GF-D8 (cell line): ENCODE measurements at places on chromosomes 5 and 9.

DNA sequence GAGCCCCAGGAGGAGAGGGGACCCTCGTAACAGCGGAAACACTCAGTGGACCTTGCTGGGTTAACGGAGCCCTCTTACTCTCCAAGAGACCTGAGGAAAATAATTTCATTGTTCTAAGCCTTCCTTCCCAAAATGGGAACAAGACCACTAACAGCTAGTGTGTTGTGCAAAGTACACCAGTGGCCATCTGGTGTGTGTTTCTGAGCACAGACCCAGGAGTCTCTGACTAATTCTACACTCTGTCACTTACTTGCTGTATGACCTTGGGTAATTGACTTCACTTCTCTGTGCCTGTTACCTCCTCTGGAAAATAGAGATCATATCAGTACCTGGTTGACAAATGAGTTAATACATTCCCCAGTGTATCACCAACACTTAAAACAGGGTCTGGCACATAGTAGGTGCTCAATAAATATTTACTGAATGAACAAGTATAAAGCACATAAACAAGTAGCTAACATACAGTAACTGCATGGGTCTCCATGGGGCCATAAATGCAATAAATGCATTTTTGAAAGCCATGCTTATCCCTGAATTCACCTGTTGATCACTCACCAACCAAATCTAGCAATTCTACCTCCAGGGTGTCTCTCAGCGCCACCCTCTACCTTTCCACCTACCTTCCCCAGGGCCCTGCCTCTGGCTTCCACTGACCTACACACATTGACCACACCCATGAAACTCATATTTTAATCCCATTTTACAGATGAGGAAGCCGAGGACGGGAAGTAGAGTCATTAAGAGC, 44.7 kb upstream of the AKNA start:
- DNase-seq: no peak

DNA sequence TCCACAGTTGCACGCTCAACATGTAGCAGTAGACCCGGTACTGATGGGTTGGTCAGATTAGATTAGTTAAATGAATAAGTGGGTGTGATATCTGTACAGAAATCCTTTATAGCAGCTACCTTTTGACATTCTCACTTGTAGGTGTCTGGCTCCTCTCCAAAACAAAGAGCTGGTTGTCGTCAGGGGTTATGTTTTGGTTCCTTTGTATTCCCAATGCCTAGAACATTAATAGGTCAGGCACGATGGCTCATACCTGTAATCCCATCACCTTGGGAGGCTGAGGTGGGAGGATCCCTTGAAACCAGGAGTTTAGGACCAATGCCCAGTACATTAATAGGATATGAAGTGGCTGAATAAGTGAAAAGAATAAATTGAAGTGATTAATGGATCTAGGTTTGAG, 182.1 kb downstream of the SNCAIP start:
- DNase-seq: no peak

DNA sequence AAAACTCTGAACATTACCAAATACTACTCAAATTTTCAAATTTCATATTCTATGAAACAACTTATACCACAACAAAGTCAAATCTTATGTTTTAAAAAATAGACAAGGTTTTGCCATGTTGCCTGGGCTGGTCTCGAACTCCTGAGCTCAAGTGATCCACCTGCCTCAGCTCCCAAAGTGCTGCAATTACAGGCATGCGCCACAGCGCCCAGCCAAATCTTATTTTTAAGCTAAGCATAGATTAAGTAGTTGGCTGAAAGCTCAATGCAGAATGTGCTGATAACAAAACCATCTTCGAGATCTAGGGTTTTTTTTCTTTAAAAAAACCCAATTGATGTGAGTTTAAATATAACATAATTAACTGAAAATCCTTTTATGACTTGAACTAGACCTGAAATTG, 6.4 kb downstream of the LMBRD2 start:
- no peak for DNase-seq

GRCh38 chr5:35306716-35307365, 76.6 kb upstream of the PRLR start:
- no peak for DNase-seq

GRCh38 chr5:2300861-2301574, 418.3 kb upstream of the IRX4 start:
- DNase-seq: no peak

GRCh38 chr9:84492366-84493159, 152.0 kb upstream of the SLC28A3 start:
- no peak for DNase-seq

DNA sequence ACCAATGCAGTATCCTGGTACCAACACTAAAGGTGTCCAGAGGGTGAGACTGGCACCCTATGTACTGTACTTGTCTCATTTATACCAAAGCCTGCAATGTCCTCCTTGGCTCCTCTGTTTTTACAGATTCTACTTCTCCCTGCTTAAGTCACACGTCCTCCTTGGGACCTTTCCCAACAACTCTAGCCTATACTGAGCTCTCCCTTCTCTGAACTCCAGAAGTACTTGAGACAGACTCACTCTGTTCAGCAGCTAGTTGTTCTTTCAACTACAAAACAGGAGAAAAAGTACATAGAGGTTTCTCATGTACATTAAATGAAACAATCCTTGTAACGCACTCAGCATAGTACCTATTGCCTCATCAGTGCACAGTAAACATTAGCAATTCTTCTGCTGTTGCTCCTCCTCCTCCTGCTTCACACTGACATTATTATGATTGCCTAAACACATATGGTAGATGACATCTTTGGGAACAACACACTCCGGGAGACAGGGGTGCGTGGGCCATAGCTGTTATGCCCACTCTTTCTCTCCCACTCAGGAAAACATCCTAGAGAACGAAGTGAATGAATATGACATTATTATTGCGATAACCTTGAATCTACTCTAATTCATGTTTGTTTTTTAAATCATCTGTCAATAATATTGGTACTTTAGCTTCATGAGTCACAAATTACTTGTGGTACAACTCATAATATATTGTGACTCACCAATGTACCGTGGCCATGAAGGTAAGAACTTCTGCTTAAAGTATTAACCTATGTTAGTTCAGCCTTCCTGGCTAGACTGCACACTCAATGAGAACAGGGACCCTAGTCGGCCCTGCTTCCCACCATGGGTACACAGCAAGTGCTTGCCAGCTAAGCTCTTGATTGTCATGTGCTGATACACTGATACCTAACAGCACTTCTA, 180.3 kb upstream of the ADRA1B start:
- DNase-seq: no peak

DNA sequence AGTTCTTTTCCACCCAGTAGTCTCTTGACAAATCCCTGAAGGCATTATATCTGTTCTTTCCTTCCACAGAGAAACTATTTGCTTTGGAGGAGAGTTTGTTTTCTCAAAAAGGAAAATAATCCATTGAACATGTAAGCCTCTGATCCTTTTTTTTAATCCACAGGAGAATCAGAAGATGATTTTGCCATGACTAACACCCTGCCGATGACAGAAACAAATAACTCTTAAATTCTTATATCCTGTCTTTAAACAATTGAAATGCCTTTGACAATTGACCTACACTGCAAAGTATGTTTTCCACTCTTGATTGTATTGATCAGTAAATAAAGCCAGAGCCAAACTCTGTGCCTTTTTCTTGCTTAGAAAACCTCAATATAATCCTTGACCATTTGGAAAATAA, 666.4 kb upstream of the CTNND2 start:
- DNase-seq: no peak

- DNase-seq: no peak
These were observed 133.8 kb upstream of the DAB2 start for GRCh38 chr5:39558541-39558940.

- no peak for DNase-seq
These were observed 22.2 kb upstream of the PAX5 start for GRCh38 chr9:37056046-37056920.

GRCh38 chr9:69569738-69570451, 102.3 kb downstream of the APBA1 start:
- DNase-seq: no peak

- DNase-seq: no peak
These were observed 150.1 kb upstream of the STK32A start for GRCh38 chr5:147084702-147085101.

GRCh38 chr9:77128125-77128789, 49.1 kb upstream of the VPS13A start:
- no peak for DNase-seq

GRCh38 chr9:81073821-81074220, 615.5 kb downstream of the TLE1 start:
- DNase-seq: no peak

DNA sequence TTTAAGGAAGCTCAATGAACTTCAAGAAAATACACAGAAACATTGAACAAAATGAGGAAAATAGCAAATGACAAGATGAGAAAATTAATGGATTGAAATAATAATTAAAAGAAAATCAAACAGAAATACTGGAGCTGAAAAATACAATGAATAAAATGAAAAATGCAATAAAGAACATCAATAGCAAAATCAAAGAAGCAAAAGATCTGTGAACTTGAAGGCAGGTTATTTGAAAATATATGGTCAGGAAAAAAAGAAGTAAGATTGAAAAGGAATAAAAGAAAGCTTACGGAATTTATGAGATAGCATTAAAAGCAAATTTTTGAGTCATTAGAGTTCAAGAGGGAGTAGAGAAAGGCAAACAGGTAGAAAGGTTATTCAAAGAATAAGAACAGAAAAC, 42.4 kb downstream of the CERT1 start:
- DNase-seq: no peak

DNA sequence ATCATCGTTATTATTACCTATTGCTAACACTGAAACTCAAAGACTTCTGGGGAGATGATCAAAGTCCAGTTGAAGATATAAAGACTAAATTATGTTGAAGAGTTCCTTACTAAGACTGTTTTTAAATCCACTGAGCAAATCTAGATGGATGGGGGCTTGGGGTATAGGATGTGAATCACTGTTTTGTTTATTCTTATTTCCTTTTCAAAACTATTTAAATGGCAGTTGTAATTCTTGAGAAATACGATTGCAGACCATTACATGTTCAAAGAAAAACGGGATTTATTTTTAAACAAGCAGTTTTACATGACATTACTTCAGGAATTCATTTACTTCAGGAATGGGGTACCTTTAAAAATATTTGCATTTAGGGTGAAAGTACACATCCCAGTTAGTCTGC, 4.3 kb downstream of the RASGRF2 start:
- DNase-seq: no peak

- DNase-seq: no peak
These were observed 93.8 kb upstream of the BNC2 start for GRCh38 chr9:16964228-16964627.

DNA sequence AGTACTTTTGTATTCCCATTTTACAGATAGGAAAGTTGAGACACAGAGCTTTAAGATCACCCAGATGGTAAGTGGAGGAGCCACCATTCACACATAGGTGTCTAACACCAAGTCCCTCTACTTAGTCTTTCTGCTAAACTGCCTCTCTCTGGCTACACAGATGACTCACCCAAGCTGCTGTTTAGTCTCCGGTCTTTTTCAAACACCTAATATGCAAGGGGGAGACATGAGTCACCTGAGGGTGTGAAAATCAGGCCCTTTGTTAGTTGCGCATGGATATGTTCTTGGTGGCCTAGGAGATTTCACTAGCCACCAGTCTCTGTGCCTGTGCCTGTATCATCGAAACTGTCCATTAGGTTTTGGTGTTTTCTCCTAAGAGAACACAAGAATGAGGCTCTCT, 117.8 kb downstream of the MAST4 start:
- no peak for DNase-seq

DNA sequence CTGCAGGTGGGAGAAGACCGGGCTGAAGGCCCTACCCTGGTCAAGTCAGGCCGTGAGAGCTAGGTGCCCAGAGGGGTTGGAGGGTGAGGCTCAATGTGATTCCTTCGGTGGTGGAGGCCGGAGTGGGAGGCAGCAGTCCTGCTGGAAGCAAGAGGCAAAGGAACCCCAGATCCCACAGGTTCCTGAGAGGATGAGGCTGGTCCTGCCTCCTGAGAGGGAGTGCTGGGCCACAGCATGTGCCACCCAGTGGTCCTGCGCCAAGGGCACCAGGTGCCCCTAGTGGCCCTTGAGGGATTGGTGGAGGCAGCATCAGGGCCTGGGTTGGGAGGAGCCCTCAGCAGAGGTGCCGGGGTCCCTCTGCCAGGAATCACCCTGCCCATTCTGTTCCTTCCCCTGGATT, 59.1 kb downstream of the BARX1 start:
- no peak for DNase-seq

DNA sequence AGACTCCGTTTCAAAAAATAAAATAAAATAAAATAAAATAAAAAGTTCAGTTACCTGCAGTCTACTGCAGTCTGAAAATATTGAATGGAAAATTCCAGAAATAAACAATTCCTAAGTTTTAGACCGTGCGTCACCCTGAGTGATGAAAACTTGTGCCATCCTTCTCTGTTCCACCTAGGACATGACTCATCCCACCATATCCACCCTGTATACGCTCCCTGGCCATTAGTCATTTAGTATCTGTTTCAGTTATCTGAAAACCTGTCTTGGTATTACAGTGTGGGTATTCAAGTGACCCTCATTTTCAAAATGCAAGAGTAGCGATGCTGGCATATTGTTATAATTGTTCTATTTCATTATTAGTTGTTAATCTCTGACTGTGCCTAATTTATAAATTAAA, 51.8 kb upstream of the TEX48 start:
- DNase-seq: no peak

DNA sequence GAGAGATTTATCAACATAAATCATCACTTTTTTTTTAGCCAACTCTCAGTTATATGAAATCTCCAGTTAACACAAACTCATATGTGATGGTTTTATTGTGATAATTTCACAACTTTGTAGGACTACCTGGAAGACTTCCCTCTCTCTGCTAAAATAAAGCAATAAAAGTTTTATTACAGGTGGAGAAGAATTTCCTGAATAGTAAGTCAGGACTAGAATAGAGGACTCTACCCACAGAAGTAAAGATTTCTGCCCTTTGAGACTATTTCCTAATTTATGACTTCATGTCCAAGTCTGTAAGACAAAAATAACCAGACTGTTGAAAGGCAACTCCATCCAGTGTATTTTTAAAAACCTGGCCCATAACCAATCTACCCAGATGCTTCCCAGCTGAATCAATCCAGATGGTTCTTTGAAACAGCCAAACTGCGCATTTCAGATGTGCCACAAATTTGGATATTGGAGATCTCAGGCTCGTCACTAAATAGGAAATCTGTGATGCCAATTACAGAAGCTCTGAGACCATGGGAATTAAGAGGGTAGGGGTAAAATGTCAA, 234.0 kb upstream of the NMUR2 start:
- no peak for DNase-seq

- no peak for DNase-seq
These were observed 917.0 kb downstream of the CDH9 start for GRCh38 chr5:26121338-26121737.

DNA sequence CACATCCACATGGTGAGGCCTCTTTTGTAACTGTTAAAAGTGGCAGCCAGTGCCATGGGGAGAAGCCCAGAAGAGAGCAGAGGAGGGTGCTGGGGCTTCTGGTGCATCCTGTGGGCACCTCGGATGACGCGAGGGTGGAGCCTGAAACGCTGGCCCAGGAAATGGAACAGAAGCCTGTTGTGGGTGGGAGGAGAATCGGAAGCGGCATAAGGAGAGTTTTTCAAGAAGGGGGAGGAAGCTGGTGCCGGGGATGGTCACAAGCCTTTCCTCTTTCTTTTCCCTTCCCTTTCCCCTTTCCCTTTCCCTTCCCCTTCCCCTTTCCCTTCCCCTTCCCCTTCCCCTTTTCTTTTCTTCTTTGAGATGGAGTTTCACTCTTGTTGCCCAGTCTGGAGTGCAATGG, 12.9 kb downstream of the ANKRD33B start:
- DNase-seq: no peak
